SIG-M5 (cell line): ENCODE measurements at places on chromosomes 16 and 17.
A peak's percentile ranks its signal among the peaks of the same experiment; 100 is the strongest.

DNA sequence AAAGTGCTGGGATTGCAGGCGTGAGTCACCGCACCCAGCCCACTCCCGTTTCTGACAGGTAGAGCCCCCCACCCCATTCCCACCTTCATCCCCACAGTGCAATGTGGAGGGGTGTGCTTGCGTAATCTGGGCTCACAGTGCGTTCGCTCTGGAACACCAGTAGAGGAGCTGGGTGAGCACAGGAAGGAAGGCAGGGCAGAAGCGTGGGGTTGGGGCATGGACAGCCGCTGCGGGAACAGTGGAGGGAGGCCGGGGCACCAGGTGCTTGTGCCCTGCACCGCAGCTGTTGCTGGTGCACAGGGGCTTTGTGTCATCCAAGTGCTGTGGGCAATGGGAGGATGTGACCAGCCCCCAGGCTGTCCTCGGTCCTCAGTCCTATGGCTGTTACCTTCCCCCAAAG lies 24.7 kb downstream of the KDM8 start:
- no peak for DNase-seq

DNA sequence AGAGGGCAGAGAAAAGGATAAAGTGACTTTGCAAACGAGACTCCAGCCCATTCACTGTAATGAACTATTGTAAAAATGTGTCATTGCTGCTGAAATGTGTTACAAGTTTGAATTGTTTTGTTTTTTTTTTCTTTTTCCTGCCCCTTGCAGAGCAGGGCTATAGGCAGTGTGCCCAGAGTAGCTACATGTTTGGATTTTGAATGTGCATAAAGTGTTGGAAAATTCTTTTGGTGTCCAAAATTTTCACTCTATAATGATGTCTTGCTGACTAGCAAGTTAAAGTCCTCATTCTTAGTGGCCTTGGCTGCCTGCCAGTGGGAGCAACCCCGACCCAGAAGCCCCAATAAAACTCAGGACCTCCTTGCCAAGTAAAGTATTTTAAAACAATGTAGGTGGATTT lies 66.5 kb downstream of the IGF2BP1 start:
- DNase-seq, result no peak

GRCh38 chr17:488993-489757 lies 136.6 kb upstream of the RPH3AL start:
- no peak for DNase-seq

DNA sequence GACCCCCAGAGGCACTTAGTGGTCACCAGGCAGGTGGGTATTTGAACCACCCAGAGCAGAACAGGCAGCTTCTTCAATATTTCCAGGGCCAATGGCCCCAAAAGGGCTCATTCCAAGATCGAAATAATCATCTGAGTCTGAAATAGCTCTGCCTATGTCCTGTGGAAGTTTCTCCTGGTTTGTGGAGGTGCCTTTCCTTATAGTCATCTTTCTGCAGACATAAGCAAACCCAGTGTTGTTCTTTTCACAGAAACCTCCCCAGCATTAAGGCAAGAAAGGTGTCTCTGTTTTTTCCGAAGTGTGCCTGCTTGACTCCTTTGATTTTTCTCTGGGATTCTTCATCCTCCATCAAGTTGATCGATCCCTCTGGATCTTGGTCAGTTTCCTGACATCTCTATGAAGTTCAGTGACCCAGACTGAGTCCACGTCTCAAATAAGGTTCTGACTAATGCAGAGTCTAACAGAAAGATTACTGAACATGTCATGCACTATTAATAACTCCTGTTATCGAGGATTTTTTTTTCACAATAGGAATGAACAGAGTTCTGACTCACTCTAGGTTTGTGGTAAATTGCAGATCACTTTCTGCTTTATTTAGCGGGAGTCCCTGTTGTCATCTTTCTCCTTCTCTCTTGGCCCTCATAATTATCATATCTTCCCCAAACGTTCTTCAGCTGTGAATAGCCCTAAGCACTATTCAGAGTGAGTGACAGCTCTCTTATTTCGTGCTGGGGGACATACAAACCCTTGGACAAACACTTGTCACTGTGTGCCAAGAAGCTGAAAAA lies 1.5 kb downstream of the LRRC3C start:
- DNase-seq, result peak; percentile 94

GRCh38 chr16:55508941-55509931 lies at the start of gene LPCAT2:
LPCAT2 (plus strand) TSS chr16:55509072; CDS start chr16:55509182, 110 bp downstream.
- DNase-seq, result no peak

GRCh38 chr17:53765129-53765528 lies 57.6 kb upstream of the KIF2B start:
- no peak for DNase-seq

DNA sequence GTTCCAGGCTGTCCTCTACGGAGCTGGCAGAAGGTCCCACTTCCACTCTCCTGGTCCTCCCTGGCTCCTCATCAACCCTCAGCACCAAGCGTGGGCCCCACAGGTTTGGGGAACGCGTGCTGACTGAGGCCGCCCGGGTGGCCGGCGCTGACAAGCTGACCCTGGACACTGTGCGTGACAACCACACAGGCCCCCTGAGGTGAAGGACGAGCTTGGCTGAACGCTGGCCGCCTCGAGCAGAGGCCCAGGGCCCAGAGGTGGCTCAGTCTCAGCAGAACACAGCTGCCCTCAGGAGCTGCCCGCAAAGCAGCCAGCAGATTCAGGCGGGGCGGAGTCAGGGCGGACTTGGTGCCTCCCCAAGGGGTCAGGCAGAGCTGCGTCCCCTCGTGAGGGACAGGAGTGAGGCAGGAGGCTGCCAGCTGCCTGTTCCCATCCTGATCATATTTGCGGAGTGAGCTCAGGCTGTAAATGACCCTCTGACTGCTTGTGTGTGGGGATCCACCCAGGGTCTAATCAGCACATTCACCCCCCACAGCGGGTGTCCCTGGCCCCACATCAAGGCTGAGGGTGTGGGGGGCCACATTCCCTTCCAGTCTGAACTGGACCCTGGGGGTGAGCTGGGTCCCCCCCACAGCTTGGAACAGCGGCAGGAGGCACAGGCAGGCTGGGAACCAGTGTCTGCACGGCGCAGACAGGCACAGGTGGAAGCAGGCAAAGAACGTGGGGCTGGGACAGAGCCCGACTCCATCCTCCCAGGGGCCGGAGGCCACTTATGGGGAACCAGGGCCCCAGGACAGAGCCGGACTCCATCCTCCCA lies 105.1 kb upstream of the METRNL start:
- no peak for DNase-seq

DNA sequence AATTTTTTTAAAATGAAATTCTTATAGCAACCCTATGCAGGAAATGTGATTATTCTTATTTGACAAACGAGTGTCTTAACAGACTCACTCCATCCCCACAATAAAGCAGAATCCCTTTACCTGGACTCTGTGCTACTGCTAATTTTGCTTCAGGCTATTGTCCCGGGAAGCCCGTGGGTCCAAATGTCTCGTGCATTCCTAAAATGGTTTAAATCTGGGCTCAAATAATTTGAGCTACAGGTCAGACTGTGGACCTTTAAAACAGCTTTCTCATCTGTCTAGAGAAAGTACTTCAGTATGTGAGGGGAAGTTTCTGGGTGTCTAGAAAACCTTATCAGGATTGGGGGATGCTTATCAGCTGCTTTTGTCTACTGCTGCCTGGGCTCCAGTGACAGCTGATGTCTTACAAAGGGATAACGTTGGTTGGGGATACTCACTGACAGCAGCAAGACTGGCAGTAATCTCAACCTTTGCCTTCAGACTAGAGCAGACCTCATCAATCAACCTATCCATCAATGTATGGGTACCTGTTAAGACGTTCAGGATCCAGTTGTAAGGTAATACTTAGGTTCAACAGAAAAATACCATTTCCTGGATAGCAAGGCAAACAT lies 197.9 kb upstream of the CDH11 start:
- DNase-seq, result no peak

DNA sequence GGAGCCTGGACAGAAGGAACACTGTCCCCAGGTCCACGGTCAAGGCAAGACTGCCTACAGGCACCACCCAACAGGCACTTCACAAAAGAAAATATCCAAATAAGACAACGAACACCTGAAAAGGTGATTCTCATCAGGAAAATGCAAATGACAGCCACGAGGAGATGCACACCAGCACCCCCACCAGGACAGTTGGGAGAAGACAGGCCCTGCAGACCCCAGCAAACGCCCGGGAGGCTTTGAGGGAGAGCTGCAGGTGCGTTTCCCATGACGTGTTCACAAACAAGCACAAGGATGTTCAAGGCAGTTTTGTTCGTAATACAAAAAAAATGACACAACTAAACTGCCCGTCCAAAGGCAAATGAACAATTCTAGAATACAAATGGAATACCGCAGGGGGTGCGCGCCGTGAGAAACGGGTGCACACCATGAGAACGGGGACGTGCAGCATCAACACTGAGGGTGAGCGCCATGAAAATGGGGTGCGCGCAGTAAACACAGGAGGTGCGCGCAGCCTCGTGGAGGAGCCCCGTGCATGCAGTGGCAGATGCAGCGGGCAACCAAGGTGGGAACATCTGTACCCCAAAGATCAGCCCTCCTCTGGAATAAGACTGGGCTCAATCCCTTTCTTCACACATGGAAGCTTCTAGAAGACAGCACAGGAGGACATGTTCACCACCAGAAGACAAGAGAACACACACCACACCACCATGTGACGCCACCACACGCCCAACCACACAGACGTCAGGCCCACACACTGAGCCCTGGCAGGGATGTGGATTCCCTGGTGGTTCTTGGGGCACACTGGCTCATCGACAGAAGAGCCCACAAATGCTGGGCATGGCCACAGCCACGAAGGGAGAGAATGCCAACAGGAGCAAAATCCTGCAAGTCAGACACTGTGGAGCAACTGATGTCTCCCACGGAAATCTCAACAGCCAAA lies 91.2 kb downstream of the ZNF778 start:
- no peak for DNase-seq

DNA sequence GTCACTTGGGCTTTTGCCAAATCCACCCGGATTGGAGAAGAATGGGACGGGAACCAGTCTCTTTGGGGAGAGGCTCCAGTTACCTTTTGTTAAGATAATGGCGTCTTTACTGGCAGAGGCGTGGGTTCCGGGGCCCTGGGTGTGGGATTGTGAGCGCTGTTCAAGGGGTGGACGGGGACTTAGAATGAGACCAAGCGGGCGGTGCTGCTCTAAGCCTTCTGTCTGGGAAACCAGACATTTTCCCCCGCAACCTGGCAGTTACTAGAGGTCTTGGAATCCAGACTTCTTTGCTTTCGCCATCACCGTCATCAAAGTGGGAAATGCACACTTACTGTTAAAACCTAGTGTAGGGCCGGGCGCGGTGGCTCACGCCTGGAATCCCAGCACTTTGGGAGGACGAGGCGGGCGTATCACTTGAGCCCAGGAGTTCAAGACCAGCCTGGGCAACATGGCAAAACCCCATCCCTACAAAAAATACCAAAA lies 706 bp downstream of the TEN1 start:
- DNase-seq, result no peak

GRCh38 chr17:75931062-75931461 lies 9.8 kb downstream of the FBF1 start:
- no peak for DNase-seq

DNA sequence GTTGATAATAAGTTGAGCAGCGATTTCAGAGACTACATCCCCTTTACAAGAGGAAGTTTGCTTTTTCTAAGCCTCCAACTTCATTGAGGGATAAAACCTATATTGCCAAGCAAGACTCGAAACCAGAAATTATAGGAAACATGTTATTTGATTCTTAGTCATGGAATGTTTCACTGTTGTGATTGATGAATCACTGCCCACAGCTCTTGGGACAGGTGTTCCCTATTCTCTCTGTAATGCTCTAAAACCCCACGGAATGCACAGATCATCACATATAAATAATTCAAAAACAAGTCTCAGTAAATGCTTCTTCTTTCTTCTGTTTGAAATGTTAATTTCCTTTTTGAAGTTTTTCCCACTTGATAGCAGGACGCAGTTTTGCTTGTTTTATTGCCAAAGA lies 809.5 kb upstream of the GOT2 start:
- no peak for DNase-seq

DNA sequence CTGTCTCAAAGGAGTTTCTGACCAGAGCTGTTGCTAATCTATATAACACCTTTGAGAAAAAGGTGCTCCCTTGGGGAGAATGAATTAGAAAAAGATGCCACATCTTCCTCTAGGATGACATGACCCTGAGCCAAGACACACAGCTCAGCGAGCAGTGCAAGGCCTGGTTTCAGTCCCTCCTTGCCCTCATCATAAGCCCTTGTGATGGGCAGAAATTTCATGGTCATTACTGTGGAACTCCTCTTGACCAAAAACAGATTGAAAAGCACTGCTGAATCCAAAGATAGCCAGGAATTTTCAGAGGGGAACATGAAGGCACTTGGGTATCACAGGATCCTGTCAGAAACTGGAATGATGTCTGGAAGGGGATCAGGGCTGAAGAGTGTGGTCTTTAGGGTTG lies 74.1 kb upstream of the IRX6 start:
- no peak for DNase-seq

GRCh38 chr17:76102944-76103273 lies 678 bp downstream of the EXOC7 start:
- no peak for DNase-seq

DNA sequence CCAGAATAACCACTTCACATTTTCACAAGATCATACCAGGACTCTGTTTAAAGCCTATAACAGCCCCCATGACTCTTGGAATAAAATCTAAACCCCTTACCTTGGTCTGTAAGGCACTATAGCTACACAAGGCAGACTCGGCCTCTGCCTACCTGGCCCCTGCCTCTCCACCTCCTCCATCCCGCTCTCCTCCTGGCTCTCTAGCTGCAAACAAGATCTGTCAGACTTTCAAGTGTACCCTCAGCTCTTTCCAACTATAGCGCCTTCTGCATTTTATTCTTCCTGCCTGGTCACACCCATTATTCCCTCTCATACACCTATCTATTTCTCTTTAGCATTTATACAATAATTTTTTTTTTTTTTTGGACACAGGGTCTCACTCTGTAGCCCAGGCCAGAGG lies 8.2 kb downstream of the USP31 start:
- no peak for DNase-seq

GRCh38 chr16:2954656-2955381 lies 9.3 kb upstream of the KREMEN2 start:
- no peak for DNase-seq

DNA sequence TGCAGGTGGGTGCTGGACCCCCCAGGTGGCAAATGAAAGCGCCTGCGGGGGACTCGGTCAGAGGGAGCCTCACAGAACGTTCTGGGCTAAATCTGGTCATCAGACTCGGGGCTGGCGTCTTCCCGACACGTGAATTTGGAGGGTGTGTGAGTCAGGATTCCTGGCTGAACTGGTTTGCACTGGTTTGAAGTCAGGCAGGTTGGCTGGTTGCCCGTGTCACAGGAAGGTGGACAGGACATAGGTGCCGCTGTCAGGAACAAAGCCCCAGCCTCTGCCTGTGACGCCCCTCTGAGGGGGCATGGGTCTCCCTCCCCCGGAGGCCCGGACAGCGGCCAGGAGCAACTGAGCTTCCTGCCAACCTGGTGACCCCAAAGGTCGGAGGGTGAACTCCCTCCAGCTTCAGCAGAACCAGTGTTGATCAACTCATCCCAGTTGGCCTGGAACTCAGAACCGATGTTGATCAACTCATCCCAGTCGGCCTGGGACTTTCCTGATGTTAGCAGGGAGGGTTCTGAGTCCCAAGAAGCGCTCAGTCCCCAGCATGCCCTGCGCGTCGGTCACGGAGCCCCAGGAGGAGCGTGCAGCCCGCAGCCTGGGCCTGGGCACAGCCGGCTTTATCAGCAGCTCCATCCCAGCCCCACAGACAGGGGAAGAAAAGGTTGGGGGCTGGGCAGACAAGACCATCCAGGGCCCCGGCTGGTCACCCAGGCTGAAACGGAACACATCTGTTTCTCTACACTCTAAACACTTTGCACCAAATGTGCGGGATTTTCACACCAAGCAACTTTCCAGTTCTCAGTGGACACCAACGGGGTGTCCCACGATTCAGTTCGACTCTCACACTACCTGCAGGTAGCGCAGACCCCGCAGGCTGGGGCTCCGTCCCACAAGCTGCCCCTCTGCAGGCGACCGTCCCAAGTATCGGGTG lies 14.4 kb upstream of the METRNL start:
- DNase-seq, result no peak
